ENCODE measurements at places on chromosomes 3 and 15.

DNA sequence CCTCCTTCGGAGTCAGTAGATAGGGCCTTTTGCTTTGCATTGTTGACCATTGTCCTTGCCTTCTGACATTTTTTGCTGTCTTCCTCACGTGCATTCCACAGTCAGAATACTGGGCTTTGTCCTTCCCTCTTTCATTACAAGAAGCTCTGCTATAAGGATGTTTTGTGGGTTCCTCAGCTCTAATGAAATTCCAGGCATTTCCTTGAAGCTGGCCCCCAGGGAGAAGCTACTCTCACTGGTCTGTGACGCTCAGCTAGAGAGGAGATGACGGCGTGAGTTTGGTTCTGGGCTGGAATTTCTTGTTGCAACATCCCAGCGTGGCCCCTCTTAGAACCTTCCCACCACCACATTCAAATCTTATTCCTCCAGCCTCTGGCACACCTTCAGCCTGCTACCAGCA lies 210.2 kb downstream of the TJP1 start:
- DNase-seq, result no peak

DNA sequence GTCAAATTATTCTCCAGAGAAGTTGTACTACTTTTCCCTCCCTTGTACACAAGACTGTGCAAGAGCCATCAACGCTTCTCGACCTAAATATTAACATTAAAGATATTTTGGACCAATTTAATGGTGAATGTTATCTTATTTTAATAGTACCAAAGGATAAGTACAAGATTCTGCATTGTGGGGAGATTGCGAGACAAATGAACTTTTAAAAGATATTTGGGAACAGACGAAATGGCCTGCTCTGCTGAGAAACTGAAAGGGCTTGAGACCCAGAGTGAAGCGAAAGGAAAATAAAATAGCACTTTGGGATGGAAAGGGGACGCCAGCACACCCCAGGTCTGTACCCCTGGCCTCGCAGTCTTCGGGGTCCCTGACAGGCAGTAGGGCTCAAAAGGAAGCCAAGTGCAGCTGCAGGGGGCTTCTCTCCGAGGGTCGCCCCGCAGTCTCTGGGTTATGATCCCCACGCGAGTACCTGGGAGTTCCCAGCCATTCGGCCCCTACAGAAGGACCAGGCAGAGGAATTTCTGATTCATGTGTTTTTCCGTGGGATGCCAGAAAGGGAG lies 97.6 kb upstream of the VGLL3 start:
- no peak for DNase-seq

DNA sequence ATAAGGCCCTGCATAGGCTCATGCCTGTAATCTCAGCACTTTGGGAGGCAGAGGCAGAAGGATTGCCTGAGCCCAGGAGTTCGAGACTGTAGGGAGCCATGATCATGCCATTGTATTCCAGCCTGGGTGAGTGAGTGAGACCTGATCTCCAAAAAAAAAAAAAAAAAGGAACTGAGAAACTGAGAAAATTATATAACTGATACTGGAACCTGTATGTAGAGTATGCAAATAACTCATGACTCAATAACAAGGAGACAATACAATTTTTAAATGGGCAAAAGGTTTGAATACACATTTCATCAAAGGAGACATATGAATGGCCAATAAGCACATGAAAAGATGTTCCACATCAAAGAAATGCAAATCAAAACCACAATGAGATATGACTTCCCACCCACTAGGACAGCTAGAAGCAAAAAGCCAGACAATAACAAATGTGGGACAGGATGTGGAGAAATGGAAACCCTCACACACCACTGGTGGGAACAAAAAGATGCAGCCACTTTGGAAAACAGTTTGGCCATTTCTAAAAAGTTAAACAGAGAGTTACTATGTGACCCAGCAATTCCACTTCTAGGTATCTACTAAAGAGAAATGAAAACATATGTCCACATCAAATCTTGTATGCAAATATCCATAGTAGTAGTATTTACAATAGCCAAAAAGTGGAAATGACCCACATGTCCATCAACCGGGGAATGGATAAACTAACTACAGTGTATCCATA lies 70.7 kb downstream of the IQSEC1 start:
- no peak for DNase-seq

DNA sequence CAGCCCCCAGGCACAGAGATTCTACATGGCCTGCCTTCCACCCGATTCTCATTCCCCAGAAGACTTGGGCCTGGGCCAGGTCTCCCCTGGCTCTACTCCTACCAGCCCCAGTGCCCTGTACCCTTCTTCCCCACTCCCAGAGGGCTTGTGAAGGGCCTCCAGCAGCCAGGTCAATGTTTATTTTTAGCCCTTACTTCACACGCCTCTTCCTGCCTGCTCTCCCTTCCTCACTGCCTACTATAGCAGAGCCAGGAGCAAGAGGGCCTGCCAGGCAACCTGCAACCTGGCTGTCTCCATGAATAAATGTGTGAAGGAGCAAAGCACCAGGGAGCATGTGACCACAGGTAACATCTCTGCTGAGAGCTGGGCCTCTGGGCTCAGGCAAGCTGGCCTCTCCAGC lies 26.4 kb upstream of the APEH start:
- DNase-seq, result no peak

DNA sequence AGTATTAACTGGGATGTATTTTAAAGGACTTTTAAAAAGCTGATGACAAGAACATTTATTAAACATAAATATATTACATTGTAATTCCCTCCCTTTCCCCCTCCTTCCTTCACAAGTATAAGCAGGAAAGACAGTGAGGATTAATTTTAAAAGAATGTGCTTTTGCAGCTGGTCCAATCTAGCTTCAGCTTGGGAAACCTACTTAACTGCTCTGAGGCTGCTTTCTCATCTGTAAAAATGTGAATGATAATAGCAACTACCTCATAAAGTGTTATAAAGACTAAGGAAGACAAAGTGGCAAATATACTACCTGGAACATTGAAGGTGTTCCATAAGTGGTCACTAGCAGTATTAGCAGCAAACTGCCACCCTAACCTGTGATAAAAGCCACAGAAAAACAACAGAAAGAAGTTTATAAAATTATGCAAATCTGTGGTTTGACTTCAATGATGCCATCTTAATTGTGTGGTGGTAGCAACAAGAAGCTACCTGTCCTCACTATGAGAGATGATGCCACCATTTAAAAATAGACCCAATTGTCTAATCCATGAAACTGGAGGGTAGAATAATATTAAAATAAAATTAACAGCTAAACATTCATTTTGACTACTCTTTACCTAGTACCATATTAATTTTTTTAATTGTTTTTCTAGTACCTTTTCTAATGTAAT lies 20.0 kb downstream of the DHX36 start:
- DNase-seq, result no peak

DNA sequence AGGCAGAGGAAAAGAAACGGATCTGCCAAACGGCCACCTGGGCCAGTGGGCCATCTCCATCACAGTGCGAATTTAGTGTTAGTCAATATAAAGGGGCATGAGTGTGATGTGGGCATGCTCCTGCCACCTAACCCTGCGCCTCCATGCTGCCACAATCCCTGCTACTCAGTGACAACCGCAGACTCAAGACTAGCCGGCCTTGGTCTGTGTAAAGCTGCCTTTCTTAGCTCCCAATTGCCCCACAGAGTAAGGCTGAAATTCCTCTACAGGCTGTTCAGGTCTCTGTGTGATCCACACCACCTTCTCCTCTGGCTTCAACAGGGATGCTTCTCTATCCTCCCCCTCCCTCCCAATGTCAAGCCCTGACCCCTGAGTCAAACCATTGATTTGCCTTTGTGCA lies 269.7 kb downstream of the XXYLT1 start:
- no peak for DNase-seq

DNA sequence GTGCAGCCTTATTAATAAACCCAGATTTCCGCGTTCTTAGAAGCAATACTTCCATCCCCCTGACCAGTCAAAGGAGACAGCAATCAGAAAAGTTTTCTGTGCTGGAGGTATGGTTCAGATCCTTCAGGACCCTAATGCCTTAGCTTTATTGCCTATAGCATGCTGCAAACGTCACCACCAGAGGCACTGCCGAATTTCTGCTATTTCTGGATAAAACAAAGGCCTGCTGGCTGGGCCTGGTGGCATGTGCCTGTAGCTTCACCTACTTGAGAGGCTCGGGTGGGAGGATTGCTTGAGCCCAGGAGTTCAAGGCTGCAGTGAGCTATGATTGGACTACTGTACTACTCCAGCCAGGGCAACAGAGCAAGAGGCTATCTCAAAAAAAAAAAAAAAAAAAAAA lies 407.2 kb downstream of the FOXP1 start:
- no peak for DNase-seq

DNA sequence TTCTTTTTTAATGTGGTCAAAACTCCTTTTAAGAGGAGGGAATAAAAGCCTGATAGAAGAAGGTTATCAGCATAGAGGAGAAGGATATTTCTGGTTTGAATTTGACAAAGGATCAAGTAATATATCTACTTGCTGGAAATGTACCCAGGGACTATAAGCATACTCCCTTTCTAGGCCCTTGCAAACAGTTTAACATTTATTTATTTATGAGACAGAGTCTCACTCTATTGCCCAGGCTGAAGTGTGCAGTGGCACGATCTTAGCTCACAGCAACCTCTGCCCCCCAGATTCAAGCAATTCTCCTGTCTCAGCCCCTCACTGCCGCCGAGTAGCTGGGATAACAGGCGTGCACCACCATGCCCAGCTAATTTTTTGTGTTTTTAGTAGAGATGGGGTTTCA lies 71.6 kb downstream of the SLMAP start:
- DNase-seq, result no peak

DNA sequence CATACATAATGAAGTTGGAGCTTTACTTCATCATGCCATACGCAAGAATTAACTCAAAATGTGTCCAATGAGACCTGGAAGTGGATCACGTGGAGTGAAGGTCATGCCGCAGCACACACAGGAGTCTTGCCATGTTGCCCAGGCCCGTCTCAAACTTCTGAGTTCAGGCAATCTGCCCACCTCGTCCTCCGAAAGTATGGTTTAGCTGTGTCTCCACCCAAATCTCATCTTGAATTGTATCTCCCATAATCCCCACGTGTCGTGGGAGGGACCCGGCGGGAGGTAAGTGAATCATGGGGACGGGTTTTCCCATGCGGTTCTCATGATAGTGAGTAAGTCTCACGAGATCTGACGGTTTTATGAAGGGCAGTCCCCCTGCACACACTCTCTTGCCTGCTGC lies 25.7 kb downstream of the SPCS1 start:
- no peak for DNase-seq

- no peak for DNase-seq
These were observed 7.4 kb downstream of the ZDHHC19 start for GRCh38 chr3:196203846-196204245.

- DNase-seq, result no peak
These were observed 110.7 kb upstream of the CDIN1 start for GRCh38 chr15:36468746-36469145.

- no peak for DNase-seq
These were observed 137.2 kb upstream of the RAD18 start for GRCh38 chr3:9100513-9100894.

DNA sequence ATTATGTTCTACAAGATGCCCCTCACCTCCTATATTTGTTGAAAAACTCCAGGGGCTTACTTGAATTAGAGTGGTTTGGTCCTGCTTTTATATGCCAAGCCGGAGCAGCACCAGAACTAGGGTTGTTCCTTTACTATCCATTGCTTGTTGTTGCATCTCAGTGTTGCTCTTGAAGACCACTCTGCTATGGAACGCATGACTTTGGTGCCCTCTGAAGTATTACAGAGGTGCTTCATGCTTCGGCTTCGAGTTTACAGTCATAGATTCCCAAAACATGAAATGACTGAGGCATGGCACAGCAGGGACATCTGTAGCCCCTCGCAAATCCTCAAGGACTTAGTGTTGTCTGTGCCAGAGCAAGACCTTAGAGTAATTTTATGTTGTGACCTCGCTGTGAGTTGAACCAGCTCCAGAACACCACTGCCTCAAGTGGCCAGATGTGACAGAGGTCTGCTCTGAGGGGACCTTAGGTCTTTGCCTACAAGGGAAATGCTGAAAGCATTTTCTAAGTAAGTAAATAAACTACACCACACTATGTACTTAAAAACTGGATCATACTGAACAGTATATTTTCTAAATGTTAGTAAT lies 67.2 kb upstream of the SIAH2 start:
- DNase-seq, result no peak

DNA sequence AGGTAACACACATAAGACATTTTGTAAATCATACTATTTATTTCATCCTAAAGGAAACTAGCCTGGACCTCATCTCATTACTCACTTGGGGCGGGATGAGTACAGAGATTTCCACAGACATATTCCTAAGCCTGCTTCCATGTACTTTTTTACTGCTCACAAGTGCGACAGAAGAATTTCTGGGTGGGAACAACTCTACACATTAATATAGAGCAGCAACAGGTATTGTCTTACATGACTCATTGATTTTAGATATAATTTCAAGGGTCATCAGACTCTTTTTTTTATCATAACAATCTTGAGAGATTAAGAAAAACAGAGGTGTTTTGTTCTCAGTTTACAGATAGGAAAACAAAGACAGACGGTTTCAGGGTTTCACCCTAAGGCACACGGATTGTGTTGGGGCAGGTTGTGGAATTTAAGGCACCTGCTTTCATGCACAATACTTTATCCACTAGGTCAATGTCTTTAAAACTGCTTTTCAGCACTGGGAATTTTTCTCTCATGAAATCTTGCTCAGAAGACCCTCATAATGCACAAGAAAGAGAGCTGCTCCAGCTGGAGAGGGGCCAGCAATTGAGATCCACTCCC lies 186.7 kb upstream of the CDIN1 start:
- DNase-seq, result no peak

- no peak for DNase-seq
These were observed 148.0 kb downstream of the MEGF11 start for GRCh38 chr15:66105286-66106265.

GRCh38 chr15:62343397-62343796 lies 178.3 kb upstream of the C2CD4B start:
- no peak for DNase-seq

DNA sequence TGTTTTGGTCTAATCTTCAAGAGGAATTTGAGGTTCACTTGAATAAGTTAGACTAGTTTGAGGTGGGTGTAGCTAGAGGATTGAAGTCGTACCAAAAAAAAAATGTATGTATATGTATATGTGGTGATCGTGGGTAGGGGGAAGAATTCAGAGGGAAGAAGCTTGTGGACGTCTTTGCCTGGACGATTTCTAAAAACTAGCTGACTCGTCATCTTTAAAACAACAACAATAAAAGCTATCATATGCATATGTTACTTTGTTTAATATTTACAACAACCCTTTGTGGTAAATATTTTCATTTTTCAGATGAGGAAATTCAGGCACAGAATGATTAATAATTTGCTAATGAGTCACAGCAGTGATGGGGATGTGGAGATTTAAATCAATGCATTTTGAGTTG lies 18.1 kb downstream of the RNF111 start:
- no peak for DNase-seq

DNA sequence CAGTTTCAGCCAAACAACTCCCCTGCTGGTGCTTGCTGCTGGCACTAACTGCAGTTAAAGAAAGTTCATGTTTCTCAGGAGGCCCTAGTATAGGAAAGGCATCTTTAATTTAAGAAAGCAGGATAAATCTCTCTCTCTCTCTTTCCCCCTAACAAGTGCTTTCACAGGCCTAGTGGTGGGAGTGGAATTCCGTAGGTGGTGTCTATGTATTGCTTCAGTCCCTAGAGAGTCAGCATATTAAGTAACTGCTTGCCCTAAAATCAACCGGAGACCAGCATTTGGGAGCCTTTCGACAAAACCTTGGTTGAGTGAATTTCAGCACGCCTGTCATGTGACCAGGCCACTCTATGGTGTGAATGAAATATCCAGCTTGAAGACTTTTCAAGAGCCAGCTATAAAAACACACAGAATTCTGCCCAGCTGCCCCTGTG lies 169.2 kb upstream of the TGFBR2 start:
- no peak for DNase-seq

- no peak for DNase-seq
These were observed 28.5 kb upstream of the PDE8A start for GRCh38 chr15:84953136-84953535.

Data from nucleus accumbens (tissue), 56 donors.